Activated naive CD8-positive, alpha-beta T cell treated with anti-CD3 and anti-CD28 coated beads, Interleukin-2, amount 10 ng/mL, durations not matched to agents 7 days and 5 days (primary cell): ENCODE measurements at places on chromosomes 16 and 17. TPM values are rescaled to one million over a fixed set of nuclear protein-coding genes. Genes with fewer than 3 reads are reported as not detected.

Gene GUCY2D
- total RNA-seq: not detected

Gene NPTX1
- total RNA-seq: 2.5 TPM

- DNase-seq: no peak
Observed at GRCh38 chr17:45980855-45981254, 18.2 kb upstream of the STH start.

DNA sequence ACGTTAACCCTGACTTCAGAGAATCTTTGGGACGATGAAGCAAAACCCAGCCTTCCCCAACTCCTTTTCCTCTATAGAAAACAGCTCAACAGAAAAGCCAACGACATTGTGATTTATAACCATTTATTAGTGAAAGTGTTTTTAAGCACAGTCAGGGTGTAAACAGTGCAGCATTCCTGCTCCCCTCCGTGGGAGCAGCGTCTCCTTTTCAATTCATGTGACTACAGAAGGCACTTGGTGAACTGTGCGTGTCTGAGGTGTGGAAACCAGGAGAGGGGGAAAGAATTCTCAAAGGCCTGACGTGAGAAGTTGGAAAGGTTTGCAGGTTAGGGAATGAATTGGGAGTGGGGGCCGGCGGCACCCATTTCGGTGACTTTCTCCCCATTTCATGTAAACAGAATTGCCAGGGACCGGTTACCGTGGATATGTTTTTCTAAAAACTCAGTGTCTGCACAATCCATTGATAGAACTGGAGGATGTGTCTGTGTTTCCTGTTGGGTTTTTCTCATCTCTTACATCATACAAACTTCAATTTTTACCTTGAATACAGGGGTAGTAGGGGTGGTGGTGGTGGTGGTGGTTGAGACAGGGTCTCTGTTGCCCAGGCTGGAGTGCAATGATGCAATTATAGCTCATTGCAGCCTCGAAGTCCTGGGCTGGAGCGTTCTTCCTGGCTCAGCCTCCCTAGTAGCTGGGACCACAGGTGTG is 53.1 kb downstream of the NDE1 start:
- no peak for DNase-seq

- DNase-seq: no peak
Observed at GRCh38 chr17:4425398-4425797, 8.3 kb upstream of the SPNS3 start.
